ENCODE measurements at places on chromosomes 7 and 10. TPM values are rescaled to one million over a fixed set of nuclear protein-coding genes. Genes with fewer than 3 reads are reported as not detected.

Gene TMEM225B
- 0.76 TPM for total RNA-seq

Gene TEX36
- not detected for total RNA-seq

Gene ACTL6B
- not detected for total RNA-seq

Gene HIBADH
- total RNA-seq, result 42.6 TPM

Gene ECD
- total RNA-seq, result 26.3 TPM

Gene ODAD2
- not detected for total RNA-seq

Gene SP4
- 0.92 TPM for total RNA-seq

Gene GPR15LG
- not detected for total RNA-seq

Gene PILRA
- total RNA-seq, result 5.2 TPM

Gene NACAD
- 0.35 TPM for total RNA-seq

Gene PRSS2
- total RNA-seq, result not detected

Gene AGAP3
- total RNA-seq, result 37.7 TPM

Gene LRIT1
- total RNA-seq, result not detected

Gene NPC1L1
- 0.06 TPM for total RNA-seq

Gene BTBD16
- 0.58 TPM for total RNA-seq

Gene ANK3
- total RNA-seq, result 0.87 TPM

Gene TUBGCP2
- 39.3 TPM for total RNA-seq

Gene PLCE1
- 7.8 TPM for total RNA-seq

Gene CD36
- 0.19 TPM for total RNA-seq

Gene PGAM2
- not detected for total RNA-seq

Gene GALNT17
- not detected for total RNA-seq

Gene EMX2
- not detected for total RNA-seq

Gene AKR1D1
- not detected for total RNA-seq

Gene AKR1C4
- total RNA-seq, result 0.32 TPM

Gene TAC1
- total RNA-seq, result not detected

Gene BAMBI
- 13.7 TPM for total RNA-seq

Gene WEE2
- not detected for total RNA-seq

Gene CLRN3
- total RNA-seq, result not detected

Gene ZEB1
- 6.3 TPM for total RNA-seq

Gene ABI1
- 51.0 TPM for total RNA-seq

Gene CALML5
- total RNA-seq, result not detected

Gene PNLIPRP3
- not detected for total RNA-seq

Gene HOXA2
- total RNA-seq, result 1.1 TPM

Gene HMX2
- not detected for total RNA-seq

Gene GJD4
- not detected for total RNA-seq

Gene NPFFR1
- total RNA-seq, result not detected

Gene TSPAN33
- total RNA-seq, result 6.9 TPM

Gene IDI2
- total RNA-seq, result not detected

Gene LRRC27
- total RNA-seq, result 6.0 TPM

Gene TAS2R4
- 0.20 TPM for total RNA-seq
